ENCODE measurements at places on chromosomes 3 and 15. TPM values are rescaled to one million over a fixed set of nuclear protein-coding genes. Genes with fewer than 3 reads are reported as not detected.

DNA sequence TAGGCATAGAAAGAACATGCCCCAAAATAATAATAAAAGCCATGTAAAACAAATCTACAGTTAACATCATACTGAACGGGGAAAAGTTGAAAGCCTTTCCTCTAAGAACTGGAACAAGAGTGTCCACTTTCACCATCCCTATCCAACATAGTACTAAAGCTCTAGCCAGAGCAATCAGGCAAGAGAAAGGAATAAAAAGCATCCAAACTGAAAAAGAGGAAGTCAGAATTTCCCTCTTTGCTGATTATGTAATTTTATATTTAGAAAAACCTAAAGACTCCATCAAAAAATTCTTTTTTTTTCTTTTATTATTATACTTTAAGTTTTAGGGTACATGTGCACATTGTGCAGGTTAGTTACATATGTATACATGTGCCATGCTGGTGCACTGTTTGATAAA is 661.6 kb upstream of the CBLB start:
- no peak for DNase-seq

The ELL3 gene
- polyA plus RNA-seq, result 2.2 TPM

DNA sequence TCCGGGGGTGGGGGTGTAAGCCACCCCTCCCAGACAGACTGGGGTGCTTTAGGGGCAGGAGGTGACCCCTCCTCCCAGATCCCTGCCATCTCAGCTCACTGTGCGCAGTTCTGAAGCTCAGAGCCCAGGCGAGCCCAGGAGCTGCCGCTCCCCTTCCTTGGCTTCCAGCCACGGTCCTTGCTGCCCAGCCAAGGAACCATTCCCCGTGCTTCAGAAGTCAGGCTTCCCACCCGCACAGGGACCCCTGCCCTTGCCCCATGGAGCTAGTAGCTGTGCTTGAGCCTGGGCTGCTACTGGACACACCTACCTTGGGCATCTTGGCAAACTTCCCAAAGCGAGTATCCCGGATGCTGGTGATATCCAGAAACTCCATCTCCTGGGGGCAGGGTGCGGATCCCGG is 4.8 kb downstream of the PLCB2 start:
- no peak for DNase-seq

DNA sequence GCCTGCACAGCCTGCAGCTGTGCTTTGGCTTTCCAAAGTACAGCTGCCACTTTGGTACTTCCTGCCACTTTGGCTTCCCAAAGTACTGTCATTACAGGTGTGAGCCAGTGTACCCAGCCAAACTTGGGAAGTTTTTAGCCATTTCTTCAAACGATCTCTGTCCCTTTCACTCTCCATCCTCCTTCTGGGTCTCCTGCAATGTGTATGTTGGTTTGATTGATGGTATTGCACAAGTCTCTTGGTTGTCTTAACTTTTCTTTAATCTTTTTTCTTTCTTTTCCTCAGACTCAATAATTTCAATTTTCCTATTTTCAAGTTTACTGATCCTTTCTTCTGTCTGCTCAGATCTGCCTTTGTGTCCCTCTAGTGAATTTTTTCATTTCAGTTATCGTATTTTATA is 99.3 kb upstream of the CFAP20DC start:
- no peak for DNase-seq

- no peak for DNase-seq
Observed at GRCh38 chr3:195356151-195357086, 85.5 kb upstream of the XXYLT1 start.

- DNase-seq, result no peak
Observed at GRCh38 chr3:38107911-38108648, 28.8 kb downstream of the ACAA1 start.

- DNase-seq, result no peak
Observed at GRCh38 chr3:58478781-58479180, 13.1 kb upstream of the KCTD6 start.

The DCBLD2 gene
- polyA plus RNA-seq, result 31.1 TPM

GRCh38 chr3:43071313-43071893 is 34.5 kb downstream of the POMGNT2 start:
- DNase-seq, result no peak

The SV2B gene
- 5.4 TPM for polyA plus RNA-seq

DNA sequence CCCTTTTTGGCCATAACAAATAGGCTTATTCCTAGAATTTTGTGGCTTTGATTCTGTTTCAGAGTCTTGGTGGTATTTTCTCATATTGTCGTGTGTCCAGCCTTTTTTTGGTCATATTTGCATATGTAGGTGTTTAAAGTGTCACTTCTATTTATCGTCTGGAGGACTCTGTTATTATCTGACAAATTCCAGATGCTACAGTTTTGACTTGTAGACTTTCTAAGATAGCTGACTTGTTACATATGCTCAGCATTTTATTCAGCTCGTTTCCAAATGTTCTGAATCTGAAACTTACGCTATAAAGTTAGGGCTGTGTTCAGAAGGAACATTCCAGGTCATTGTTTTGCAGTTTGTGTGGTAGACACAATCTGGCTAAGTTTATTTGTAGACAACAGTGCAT is 1.9 kb downstream of the PPP4R2 start:
- DNase-seq, result no peak

Data from muscle of arm (tissue), 14 donors.